ENCODE measurements at places on chromosomes 2 and 18. TPM values are rescaled to one million over a fixed set of nuclear protein-coding genes. Genes with fewer than 3 reads are reported as not detected.

TMEM17 gene
- 1.0 TPM for total RNA-seq

MERTK gene
- 15.5 TPM for total RNA-seq

UGT1A3 gene
- not detected for total RNA-seq

OSR1 gene
- total RNA-seq: 19.4 TPM

MITD1 gene
- total RNA-seq: 17.3 TPM

GNAL gene
- 2.4 TPM for total RNA-seq

SETBP1 gene
- 29.8 TPM for total RNA-seq

RNF152 gene
- total RNA-seq: 6.3 TPM

ZSWIM2 gene
- not detected for total RNA-seq

ADAM23 gene
- total RNA-seq: 0.20 TPM

SCYGR4 gene
- total RNA-seq: not detected

CDC42EP3 gene
- total RNA-seq: 57.0 TPM

DNA sequence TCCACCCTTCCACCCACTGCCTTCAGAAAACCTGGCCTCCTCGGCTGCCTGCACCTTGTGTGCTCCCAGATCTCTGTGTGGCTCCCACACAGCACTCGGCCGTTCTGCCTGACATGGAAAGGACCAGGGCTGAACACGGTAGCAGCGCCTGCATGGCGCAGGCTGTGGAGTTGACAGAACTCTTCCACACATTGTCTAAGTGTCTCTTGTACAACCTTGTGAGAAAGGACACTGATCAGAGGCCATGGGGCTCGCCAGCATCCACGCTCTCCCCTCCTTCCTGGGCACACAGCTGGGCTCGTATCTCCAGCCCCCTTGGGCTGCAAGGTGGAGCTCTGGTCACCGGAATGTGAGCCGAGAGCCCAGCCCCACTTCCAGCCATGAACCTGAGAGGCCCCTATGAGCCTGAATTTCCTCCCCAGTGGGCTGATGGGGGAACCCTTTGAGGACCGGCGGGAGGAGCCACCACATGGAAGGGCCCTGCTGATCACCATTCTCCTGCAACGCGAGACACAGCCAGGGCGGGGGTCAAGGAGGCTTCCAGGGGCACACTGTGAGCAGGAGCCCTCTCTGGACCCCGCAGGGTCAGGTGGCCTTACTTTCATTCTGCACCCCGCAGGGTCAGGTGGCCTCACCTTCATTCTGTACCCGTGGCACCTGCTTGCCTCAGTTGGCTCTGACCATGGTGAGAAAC lies 314.2 kb upstream of the MYT1L start:
- peak; percentile 45 for DNase-seq

- DNase-seq: no peak
These were observed 10.6 kb upstream of the MOCOS start for GRCh38 chr18:36176711-36177110.

DNA sequence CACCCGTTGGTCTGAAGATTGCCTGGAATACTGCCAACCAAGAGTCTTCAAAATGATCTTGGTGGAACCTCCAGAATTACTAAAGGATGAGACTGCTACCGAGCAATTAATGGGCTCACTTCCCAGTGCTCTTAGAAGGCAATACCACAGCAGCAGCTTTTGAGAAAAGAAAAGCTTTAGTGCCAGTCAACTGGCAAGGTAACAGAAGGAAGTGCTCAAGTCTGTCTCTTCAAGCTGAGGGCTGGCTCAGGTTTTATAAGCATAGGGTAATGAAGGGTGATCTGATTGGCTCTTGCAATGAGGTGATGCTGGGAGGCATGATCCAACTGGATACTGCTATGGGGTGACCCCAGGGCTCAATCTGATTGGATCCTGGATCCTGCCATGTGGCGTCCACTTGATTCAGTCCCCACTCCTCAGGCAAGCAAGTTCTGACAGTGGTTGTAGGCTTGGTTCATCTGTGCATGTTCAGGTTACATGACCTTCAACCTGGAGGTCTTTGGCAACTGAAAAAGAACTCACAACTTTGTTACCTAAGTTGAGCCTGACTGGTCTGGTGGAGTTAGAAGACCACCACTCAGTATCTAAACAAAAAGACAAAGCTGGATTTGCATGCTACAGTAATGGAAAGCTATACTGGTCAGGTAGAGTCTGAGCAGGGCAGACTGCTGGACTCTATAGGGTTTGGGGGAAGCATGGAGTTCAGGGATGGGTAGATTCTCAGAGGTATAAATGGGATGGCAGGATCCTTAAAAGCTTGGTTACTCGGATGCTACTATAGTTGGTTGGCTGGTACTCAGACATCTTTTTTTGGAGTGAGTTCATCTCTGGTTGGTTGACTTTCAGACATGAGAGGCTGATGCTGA lies 14.0 kb upstream of the RIF1 start:
- no peak for DNase-seq

- no peak for DNase-seq
These were observed 90.0 kb upstream of the HS6ST1 start for GRCh38 chr2:128408349-128409305.

DNA sequence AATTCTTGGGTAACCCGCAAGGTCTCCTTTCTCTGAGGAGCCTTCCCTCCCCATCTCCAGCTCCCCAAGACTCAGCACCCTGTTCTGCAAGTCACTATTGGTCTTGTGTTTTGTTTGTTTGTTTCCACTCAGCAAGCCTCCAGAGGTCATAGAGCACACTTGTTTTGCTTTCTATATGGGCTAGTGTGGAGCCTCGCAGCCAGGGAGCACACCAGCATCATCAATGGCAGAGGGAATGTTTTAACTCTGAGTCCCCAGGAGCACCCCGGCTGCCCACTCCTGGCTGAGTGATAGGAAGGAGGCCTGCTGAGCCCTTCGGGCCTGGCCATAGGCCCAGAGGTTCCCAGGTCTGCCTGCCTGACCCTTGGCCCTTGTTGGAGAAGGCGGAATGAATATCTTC lies 36.6 kb downstream of the GLI2 start:
- no peak for DNase-seq

DNA sequence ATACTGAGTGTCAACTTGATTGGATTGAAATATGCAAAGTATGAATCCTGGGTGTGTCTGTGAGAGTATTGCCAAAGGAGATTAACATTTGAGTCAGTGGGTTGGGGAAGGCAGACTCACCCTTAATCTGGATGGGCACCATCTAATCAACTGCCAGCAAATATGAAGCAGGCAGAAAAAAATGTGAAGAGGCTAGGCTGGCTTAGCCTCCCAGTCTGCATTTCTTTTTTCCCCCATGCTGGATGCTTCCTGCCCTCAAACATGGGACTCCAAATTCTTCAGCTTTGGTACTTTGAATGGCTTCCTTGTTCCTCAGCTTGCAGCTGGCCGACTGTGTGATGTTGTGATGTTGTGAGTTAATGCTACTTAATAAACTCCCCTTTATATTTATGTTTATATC lies 577.4 kb downstream of the CPS1 start:
- no peak for DNase-seq

GRCh38 chr2:213496226-213496625 lies 212.0 kb downstream of the SPAG16 start:
- no peak for DNase-seq

GRCh38 chr2:195468771-195469170 lies 188.3 kb upstream of the SLC39A10 start:
- DNase-seq: no peak

- no peak for DNase-seq
These were observed 56.0 kb downstream of the HAUS1 start for GRCh38 chr18:46160050-46160798.

DNA sequence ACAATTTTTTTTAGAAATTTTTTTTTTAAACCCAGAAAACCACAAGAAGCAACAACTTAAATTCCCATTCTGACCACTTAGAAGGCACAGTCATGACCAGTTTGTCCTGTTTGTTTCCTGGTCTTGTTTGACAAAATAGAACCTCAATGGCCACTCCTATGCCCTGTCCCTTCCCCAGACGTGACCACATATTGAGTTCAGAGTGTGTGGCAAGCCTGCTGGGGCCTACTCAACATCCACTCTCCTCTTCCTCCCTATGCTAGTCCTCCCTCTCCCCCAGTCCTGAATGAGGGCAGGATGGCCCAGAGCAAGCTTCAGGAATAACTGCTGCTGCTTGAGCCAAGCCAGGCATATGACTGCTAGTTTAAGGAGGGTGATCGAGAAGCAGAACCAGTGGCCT lies 89.6 kb downstream of the PRELID3A start:
- peak; percentile 71 for DNase-seq

GRCh38 chr18:76169733-76170132 lies 325.3 kb downstream of the ZNF516 start:
- DNase-seq: no peak

- DNase-seq: no peak
These were observed 45.7 kb downstream of the QPCT start for GRCh38 chr2:37389989-37390765.

DNA sequence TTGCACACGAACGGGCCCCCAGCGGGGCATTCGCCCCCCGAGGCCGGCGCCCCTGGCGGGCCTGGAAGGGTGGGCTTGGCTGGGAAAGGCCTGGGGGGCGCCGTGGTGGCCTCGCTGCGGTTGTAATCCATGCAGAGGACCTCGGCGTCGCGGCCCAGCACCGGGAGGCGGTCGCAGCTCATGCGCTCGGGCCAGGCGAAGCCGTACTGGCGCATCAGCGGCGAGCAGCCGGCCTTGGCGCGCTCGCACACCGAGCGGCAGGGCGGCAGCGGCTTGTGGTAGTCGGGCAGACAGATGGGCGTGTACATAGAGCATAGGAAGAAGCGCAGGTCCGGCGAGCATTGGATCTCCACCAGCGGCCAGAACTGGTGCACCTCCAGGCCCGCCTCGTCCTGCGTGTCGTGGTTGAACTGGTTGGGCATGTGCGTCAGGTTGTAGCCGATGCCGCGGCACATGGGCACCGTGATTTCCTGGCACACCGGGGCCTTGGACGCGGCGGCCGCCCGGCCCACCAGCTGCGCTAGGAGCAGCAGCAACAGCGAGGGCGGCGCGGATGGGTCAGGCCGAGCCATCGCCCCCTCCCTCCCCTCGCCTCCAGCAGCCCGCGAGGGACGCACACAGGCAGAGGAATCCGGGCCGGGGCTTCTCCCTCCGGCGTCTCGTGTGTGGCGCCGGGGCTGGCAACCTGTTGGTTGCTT lies 1.4 kb downstream of the FZD5 start:
- DNase-seq: peak; percentile 46

GRCh38 chr18:32298171-32298667 lies 108.4 kb downstream of the MEP1B start:
- no peak for DNase-seq

- DNase-seq: no peak
These were observed 94.6 kb downstream of the CD8B2 start for GRCh38 chr2:106581755-106582147.

GRCh38 chr2:163665817-163666216 lies 70.0 kb downstream of the FIGN start:
- no peak for DNase-seq

DNA sequence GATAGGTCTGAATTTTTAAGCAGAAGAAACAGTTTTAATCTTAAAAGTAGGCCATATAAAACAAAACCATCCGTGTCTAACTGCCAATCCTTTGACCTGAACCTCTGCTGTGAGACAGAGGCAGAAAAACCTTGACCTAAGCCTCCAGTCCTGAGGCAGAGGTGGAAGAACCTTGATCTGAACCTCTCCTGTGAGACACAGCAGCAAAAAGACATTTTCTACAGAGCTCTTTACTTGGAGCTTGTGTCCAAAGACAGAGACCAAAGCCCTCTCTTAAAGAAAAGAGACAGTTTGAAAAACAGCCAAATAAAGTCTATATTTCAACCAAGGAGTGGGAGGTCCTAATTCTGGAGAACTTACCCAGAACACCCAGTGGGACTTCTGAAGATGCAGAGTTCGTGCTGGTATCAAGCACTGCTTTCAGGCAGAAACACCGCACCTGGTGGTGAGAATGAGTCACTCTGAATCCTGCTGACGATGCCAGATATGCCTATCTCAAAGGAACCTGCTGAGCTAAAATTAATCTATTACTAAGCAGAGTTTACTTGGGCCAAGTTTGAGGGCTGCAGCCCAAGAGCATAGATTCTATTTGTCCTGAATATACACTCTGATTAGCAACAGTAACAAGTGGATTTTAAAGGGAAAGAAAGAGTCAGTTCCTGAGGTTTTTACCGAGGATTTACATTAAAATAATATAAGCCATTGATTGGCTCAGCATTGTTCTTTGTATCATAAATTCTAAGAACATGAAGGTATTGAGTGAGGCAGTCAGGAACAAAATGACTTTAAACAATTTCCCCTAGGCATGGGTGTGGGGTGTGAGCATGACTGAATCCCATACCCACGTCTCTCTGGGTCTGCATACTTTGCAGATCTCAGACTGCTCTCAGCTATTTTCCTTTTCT lies 806.4 kb downstream of the TRIB2 start:
- DNase-seq: no peak

DNA sequence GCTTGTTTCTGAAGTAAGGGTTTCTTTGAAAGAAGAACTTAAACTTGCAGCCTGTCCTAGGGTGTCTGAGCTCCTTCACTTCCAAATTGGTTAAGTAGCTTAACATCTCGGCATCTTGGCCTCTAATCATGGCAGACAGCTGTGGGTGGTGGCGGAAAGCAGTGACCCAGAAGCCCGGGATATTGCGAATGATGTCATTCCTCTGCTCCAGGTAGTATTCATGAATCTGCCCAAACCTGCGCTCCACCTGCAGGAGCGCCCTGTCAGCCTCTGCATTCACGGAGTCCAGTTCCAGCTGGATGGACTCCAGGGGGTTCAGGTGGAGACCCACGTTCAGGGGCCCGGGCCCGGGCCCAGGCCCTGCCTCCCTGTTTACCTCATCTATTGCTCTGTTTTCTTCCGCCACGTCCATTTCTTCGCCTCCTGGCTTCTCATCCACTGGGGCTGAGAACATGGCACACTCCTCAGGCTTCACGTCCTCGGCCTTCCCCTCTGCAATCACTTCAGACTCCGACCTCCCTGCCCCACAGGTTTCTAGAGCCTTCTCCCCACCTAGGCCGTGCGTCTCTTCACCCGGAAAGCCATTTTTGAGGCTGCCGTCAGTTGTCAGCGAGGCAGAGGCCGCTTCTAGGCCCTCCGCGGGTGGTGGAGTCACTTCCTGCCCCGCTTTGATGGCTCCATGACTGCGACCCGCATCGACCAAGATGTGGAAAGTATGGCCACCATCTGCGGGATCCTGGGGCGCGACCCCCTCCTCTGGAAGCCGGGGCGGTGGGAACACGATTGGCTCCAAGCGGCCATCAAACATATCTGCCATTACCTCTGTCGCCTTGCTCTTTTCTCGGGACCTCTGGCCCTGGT lies 569 bp downstream of the TSPYL6 start:
- peak; percentile 64 for DNase-seq

- DNase-seq: no peak
These were observed 847.3 kb upstream of the SOX11 start for GRCh38 chr2:4844881-4845280.

DNA sequence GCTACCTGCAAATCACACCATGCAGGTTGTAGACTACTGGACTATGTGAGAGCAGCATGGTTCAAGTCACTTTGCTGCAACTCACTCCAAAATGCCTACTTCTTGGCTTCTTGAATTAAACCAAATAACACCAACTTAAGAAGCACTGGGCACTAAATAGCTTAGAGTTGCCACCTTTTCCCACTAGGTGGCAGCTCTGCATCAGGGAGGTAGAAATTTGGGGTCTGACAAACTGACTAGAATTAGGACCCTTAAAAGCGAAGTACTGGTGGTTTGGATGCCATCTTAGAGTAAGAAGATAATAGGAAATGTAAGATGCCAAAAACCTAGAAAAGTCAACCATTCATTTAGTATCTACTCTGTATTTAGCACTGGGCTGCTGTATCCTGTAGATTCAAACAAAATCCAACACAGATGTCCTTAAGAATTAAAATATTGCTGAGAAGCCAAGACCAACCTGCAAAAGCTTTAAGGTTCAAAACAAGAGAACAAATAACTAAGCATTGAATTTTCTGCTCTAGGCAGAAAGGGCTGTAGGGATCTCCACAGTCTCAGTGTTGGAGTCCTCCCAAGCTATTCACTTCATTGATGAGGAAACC lies 65.5 kb downstream of the CCBE1 start:
- no peak for DNase-seq

Data from upper lobe of left lung (tissue), 6 donors.